CD4-positive, alpha-beta T cell treated with Interleukin-1 beta for 1 hour (primary cell): ENCODE measurements at places on chromosomes 13 and 19.

DNA sequence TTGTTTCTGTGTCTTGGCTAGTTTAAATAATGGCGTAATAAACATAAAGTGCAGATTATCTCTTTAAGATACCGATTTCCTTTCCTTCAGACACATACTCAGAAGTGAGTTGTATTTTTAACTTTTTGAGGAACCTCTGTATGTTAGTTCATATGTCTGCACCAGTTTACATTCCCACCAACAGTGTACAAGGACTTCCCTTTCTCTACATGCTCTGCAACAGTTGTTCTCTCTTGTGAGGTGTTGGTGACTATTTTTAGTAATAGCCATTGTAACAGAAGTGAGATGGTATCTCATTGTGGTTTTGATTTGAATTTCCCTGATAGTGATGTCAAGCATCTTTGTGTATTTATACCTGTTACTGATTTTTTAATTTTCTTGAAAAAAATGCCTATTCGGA, 418.6 kb downstream of the UQCRFS1 start:
- no peak for DNase-seq

- DNase-seq, result peak; percentile 26
Measured at GRCh38 chr19:10144361-10144760, 24.7 kb upstream of the EIF3G start.

DNA sequence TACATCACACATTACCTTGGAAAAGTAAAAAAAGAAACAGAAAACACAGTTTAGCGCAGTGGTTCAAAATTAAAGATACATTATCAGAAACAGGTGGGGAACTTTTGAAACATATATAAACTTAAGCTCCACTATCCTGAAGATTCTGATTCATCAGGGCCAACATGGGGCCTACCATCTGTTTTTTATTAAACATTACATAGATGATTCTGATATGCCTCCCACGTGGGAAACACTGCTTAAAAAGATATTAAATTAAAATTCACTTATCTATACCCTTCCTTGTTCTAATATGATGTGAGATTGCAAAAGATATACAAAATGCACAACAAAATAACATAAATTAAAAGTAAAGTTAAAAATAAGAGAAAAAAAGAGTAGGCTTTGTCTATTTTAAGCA, 125.0 kb downstream of the VWA8 start:
- DNase-seq, result no peak

DNA sequence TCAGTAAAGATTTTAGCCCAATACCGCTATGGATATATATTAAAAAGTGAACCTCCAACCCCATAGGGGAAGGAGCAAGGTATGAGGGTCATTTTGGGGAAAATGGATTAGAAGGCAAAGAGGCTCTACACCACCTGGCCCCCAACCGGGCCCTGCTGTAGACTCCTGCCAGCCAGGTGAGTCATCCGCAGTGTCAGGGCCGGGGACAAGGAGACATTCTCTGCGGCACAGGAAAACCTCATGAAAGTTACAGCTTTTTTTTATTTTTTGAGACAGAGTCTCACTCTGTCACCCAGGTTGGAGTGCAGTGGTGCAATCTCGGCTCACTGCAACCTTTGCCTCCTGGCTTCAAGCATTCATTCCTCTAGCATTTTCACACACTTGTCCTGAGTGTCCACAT, 32.0 kb downstream of the ZFR2 start:
- DNase-seq, result no peak

DNA sequence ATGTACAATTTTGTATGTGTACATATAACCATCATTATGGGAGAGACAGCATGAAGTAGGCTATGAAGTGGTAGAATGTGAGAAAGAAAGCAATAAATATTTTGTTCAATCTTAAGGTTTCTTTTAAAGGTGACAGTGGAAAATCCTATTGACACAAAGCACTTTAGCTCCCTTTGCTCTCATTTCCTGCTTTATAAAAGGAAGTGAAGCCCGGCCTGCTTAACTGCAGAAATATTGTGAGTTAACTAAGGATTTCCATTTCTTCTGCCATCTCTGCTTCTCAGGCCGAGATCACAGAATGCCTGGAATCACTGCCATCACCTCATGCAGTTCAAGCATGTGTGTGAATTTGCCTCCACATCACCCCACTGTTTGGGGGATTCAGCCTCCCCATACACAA, 83.5 kb downstream of the FRY start:
- no peak for DNase-seq

- no peak for DNase-seq
Measured at GRCh38 chr13:111371720-111372119, 51.3 kb downstream of the TEX29 start.

DNA sequence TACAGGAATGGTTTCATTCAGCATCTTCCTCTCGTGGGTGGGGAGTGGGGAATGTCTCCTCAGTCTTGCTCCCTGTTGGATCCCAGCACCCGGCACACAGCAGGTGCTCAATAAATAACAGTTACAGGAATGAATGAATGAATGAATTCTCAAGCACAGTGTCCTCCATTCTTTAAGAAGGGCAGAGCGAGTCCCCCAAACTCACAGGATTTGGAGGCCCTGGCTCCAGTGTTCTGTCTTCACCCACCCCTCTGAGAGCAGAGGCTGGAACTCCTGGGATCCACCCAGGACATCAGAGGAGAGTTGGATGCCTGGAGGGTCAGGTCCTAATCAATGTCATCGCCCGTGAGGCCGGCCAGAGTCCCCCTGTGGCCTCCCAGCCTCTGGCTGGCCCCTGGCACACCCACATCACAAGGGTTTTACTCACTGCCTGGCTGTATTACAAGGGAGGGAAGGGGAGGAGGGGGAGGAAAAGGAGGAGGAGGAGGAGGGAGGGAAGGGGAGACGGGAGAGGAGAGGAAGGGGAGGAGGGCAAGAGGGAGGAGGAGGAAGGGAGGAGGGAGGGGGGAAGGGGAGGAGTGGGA, 8.7 kb upstream of the CREB3L3 start:
- no peak for DNase-seq

DNA sequence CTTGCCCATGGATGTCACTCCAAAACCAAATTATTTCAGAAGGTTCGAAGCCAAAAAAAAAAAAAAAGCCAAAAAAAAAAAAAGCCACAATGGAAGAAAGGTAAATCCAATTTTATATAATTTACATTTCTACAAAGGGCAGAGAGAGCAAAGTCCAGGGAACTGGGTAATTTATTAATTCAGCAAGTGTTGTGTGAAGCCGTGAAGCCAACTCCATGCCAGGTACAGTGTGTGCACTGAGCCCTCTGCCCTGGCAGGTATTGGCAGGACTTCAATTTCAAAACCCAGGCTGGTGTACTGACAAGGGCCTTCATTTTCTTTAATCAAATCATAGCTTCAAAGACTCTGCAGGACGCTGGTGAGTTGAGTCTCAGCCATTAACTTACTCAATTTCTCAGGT, 5.5 kb upstream of the RFPL4A start:
- DNase-seq, result no peak

GRCh38 chr19:45524575-45525129, 17.4 kb downstream of the VASP start:
- no peak for DNase-seq

- DNase-seq, result no peak
Measured at GRCh38 chr13:25725104-25725503, 326.7 kb downstream of the SHISA2 start.

DNA sequence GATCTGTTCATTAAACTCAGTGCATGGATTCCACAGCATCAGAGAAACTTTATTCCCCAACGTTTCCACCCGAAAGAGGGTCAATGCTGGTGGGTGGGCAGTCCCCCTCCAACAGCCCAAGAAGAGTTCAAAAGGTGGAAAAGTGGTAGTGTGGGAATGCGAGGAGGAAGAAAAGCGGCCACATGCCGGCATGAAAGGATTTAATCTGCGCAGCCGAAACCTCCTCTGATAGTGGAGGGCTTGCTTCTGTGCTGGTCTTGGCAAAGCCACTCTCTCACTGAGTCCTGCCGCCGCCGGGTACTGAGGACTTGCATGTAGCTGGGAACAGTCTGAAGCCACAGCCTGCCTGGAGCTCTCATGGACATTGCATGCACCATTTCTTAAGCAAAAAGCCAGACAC, 136.2 kb upstream of the ZNF536 start:
- no peak for DNase-seq

GRCh38 chr13:94946039-94946438, 233.7 kb upstream of the SOX21 start:
- no peak for DNase-seq
